ENCODE measurements at places on chromosomes 1 and 21. TPM values are rescaled to one million over a fixed set of nuclear protein-coding genes. Genes with fewer than 3 reads are reported as not detected.

Gene FCRL2
- not detected for total RNA-seq

Gene NUDC
- total RNA-seq, result 168 TPM

Gene CLEC20A
- total RNA-seq, result not detected

Gene REG4
- 2.5 TPM for total RNA-seq

Gene ITLN2
- total RNA-seq, result not detected

Gene NFASC
- 0.11 TPM for total RNA-seq

Gene ACOT11
- 0.37 TPM for total RNA-seq

Gene FAM177B
- not detected for total RNA-seq

Gene PPM1J
- 0.33 TPM for total RNA-seq

Gene C1orf87
- total RNA-seq, result not detected

Gene OR1C1
- not detected for total RNA-seq

Gene KRTAP6-2
- not detected for total RNA-seq

Gene BSND
- not detected for total RNA-seq

Gene MATN1
- total RNA-seq, result 0.59 TPM

Gene ZNF436
- 5.9 TPM for total RNA-seq

Gene PGLYRP4
- not detected for total RNA-seq

Gene PTPN22
- 57.7 TPM for total RNA-seq

Gene CACYBP
- 345 TPM for total RNA-seq

Gene MPL
- total RNA-seq, result not detected

Gene PLPPR5
- total RNA-seq, result not detected

Gene NPR1
- not detected for total RNA-seq

Gene GJB5
- total RNA-seq, result not detected

Gene CYP4X1
- not detected for total RNA-seq

Gene LCE1E
- total RNA-seq, result not detected

Gene SLC44A5
- 0.29 TPM for total RNA-seq

Gene CHIA
- not detected for total RNA-seq

Gene FLG2
- not detected for total RNA-seq

Gene C1orf159
- total RNA-seq, result 20.8 TPM

Gene EIF2D
- total RNA-seq, result 82.7 TPM

Gene RIMKLA
- 2.0 TPM for total RNA-seq

Gene CD247
- 133 TPM for total RNA-seq

Gene RORC
- 1.5 TPM for total RNA-seq

Gene DISP3
- total RNA-seq, result 0.42 TPM

Gene OLFM3
- total RNA-seq, result not detected

Gene SVBP
- total RNA-seq, result 16.4 TPM

Gene ZNF695
- total RNA-seq, result 0.44 TPM

Gene RGS7
- not detected for total RNA-seq

Gene LCE2B
- not detected for total RNA-seq

Gene CRP
- total RNA-seq, result not detected

Gene CHIT1
- 0.07 TPM for total RNA-seq

Gene MAEL
- not detected for total RNA-seq

Gene TRNP1
- total RNA-seq, result 0.73 TPM

Gene TMCC2
- total RNA-seq, result 7.1 TPM

Gene THAP3
- 20.6 TPM for total RNA-seq
